GM23338 (cell line): ENCODE measurements at places on chromosomes 2 and 18.

- DNase-seq, result peak; percentile 17
These were observed 7.3 kb downstream of the MYO5B start for GRCh38 chr18:50187659-50188058.

DNA sequence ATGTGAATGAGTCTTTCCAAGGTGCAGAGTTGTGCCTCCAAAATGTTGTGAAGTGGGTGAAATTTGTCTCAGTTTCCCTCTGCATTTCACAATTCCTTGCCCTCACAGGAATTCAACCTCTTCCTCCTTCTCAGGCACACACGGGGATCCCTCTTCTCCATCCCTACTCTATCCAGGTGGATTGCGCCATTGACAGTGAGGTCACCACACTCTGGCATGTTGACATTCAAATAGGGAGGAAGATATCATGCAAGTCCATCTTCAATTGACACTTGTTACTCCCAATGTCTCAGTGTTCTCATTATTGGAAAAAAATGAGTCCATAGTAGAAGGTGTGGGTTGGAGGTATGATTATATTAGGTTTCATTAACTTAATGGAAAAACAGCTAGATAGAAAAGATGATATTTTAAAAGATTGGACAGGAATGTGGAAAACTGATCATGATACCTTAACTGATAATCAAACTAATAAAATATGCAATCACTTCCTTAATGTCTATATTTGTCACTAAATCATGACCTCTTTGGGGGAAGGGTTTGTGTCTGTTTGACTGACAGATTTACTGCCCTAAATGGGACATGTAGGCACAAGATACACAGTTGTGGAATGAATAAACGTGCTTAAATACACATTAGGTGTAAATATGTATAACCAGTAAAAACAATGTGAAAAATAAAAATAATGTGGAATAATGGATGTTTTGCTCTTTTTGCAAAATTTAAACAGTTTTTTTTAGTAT lies 213.8 kb upstream of the SLC8A1 start:
- DNase-seq, result no peak

GRCh38 chr2:165239230-165239629 lies at the start of gene SCN2A:
Gene SCN2A, plus strand, starts transcription at chr2:165239414. Its CDS starts 56,410 bp downstream, at chr2:165295824.
- peak; percentile 73 for DNase-seq

GRCh38 chr18:59067873-59068272 lies 71.8 kb upstream of the SEC11C start:
- DNase-seq, result peak; percentile 73

DNA sequence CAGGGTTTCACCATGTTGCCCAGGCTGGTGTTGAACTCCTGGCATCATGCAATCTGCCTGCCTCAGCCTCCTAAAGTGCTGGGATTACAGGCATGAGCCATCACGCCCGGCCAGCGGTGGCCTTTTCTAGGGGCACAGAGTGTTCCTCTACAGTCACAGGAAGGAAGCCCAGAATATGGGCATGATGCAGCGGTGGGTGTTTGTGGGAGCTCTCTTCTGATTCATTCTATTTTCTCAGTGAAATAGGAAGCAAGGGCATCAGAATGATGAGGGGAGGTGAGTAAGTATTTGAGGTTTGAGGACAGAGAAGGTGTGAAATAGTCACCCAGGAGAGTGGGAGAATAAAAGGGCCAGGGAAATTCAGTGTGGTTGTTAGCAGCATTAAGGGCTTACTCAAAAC lies 70.3 kb upstream of the PSME4 start:
- no peak for DNase-seq
